ENCODE measurements at places on chromosomes 5 and 9. TPM values are rescaled to one million over a fixed set of nuclear protein-coding genes. Genes with fewer than 3 reads are reported as not detected.
A peak's percentile ranks its signal among the peaks of the same experiment; 100 is the strongest.

Gene TAF1L
- not detected for total RNA-seq

Gene PCDHB9
- 0.40 TPM for total RNA-seq

Gene NPDC1
- total RNA-seq: 35.5 TPM

Gene STK32A
- total RNA-seq: 0.32 TPM

Gene PCDHA13
- total RNA-seq: 1.2 TPM

Gene ZBED3
- 3.3 TPM for total RNA-seq

Gene FNBP1
- total RNA-seq: 33.1 TPM

Gene FOXD4
- 0.14 TPM for total RNA-seq

DNA sequence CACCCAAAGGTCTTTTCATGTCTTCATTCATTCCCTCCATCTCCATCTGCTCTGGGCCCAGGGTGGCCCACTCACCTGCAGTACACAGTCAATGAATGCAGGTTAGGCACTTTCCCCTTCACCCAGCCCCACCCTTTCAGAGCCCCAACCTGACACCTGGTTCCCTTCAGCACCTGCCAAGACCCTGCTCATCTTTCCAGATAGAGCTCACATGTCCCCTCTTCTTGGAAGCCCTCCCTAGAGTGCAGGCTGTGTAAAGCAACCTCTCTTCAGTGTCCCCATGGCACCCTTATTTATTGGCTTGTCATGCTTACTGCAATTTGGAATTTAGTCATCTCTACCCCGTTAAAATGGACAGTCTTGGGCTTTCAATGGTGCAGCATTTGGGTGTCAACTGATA, 13.0 kb upstream of the CPEB4 start:
- no peak for DNase-seq

DNA sequence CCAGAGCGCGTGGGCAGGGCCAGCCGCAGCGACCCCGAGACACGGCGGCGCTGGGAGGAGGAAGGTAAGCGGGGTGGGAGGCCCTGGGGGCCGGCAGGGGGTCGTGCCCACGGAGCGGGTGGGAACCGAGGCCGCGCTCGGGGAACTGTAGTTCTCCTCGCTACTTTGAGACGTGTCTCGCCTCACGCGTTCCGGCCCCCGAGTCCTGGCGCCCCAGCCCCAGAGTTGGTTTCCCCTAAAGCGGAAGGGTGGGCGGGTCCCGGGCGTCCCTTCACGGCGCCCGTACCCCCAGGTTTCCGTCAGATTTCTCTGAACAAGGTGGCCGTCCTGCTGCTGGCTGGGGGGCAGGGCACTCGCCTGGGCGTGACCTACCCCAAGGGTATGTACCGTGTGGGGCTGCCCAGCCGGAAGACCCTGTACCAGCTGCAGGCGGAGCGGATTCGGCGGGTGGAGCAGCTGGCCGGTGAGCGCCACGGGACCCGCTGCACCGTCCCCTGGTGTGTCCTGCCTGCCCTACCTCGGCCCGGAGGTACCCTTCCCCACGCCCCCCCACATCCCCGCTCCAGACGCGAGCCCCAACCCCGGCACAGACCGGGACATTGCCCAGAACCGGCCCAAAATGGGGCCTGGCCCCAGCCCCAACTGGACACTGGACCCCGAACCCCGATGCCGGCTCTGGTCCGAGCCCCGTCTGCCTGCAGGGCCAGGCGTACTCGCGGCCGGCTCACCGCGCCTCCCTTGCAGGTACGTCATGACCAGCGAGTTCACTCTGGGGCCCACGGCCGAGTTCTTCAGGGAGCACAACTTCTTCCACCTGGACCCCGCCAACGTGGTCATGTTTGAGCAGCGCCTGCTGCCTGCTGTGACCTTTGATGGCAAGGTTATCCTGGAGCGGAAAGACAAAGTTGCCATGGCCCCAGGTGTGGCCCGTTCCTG, 709 bp downstream of the UAP1L1 start:
- DNase-seq: no peak

DNA sequence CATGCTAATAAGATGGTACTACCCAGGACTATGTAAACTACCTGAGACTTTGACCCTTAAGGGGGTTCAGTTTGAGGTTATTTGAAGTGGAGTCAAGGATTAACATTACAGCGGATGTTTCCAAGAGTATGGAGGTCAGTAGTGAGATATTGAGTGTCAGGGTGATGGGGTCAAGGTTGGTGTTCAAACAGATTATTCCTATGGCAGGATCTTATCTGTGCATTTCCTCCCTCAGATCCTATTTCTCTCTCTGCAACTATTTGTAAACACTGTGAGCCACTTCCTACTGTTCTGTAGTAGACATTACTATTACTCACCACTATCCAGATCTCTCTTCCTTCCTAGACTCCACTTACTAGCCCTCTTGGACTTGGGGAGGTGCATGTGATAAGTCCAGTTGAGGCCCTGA, 54.0 kb upstream of the STOM start:
- DNase-seq: no peak

- no peak for DNase-seq
Measured at GRCh38 chr9:107350443-107350842, 67.4 kb downstream of the RAD23B start.

- no peak for DNase-seq
Measured at GRCh38 chr5:146662229-146662628, 146.2 kb upstream of the GPR151 start.

DNA sequence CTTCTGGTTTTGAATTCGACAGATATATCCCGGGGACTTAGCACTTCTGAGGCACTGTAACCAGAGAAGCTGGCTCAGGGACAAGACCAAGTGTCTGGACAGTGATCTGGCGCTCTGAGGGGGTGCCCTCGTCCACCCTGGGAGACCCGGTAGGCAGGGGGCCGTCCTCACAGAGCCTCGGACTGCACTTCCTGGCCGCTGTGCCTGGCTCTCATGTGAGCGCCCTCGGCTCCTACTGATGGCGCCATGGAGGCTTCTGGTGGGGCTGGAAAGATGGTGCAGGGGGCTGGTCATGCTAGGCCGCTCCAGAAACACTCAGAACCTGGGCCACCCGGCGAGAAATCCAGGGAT, 18.8 kb upstream of the SLC6A3 start:
- DNase-seq: no peak

DNA sequence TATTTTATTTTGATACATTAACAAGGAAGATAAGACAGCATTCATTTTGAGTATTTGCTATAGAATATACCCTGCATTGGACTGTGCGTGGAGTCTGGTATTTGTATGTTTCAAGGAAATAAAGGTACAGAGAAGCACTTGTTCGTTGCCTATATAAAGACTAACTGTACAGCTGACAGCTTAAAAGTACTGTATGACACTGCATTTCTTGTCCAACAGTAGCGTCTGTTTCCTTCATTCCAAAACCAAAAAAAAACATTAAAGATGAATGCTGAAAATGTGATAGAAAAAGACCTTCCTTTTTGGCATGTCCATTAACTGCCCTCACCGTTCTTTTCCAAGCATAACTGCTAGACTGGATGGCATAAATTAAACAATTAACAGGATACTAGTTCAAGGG, 15.3 kb downstream of the TNFAIP8 start:
- no peak for DNase-seq

DNA sequence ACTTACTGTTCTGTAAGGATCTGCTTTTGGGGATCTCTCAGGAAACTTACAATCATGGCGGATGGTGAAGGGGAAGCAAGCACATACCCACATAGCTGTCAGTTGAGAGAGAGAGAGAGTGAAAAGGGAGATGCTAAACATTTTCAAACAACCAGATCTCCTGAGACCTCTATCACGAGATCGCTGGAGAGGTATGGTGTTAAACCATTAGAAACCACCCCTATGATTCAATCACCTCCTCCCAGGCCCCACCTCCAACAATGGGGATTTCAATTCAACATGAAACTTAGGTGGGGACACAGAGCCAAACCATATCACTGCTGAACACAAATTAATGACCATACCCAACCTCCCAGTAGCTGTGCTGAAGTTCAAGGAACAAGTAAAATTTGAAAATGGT, 48.2 kb upstream of the PRDM9 start:
- DNase-seq: no peak

DNA sequence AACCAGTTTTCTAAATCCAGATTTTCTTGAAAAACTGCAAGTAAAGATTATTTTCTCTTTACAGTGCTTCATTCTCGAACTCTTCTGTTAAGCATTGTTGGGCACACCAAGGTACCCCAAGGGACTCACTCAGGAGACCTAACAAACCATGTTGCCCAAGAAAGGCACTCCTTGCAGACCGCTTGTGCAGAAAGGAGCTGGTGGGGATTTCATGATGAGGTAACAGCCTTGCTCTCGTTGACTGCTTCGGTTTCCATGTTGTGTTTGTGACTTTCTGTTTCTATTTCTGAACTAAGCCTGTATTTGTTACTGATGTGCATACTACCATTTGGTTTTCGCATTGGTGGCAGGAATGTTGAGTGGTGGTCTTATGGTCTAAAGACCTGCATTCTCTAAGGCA, 266.6 kb upstream of the DAP start:
- no peak for DNase-seq

DNA sequence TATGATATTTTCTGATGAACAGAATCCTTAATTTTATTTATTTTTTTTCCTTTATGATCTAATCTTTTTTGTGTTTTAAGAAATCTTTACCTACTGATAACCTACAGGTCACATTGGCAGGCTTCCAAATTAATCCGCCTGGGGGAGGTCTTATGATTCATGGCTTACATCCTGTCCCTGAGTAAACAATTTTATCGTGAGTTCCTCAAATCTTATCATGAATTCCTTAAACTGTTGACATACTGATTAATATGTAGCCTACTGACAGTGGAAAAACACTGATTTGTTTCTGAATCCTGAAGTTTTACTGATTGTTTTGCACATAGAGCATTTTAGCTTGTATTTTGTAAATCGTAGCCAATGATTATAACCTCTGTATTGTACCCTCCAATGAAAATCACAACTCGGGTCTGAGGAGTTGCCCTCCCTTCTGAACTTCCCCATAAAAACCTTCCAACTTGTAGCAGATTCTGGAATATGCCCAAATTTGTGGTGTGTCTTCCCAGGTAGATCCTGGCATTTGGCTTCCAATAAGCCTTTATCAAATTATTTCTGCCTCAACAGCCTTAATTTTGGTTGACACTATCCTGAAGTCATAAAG, 105.6 kb downstream of the VCAN start:
- DNase-seq: no peak

DNA sequence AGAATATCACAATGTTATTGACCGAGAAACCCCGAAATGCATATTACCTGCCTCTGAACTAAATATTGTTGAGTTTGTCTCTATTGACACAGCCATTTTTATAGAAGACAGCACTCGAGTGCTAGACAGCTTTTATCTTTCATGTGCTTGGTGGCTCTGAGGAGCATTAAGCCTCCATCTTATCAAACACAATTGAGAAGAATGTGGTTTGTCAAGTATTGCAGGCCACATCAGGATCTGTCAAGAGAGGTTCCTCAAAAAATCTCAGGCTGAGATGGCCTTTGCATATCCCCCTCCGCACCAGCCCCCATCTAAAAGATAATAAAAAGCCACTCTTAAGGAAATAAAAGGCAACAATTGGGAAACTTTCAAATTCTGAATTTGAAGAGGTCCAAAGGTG, 284.8 kb downstream of the DENND1A start:
- no peak for DNase-seq

GRCh38 chr5:172597755-172598155, 43.3 kb upstream of the NEURL1B start:
- no peak for DNase-seq

- no peak for DNase-seq
Measured at GRCh38 chr5:76695346-76695745, 20.6 kb upstream of the F2R start.

DNA sequence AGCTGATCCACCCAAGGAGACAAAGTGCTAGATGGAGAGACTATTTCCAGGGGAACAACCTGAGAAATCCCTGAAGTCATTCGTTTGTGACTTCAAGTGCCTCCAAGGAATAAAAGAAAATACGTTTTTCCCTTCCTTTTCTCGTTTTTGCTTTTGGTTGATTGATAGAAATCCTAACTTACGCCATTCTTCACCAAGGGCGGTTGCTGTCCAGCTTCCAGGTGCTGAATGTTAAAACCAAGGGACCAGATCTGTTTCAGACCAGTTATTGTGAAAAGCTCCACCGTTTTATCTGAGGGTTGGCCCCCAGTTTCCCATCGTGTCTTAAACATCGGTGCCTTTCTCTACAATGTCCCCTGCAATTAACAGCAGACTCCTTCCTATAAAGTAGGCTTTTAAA, 600.7 kb upstream of the SGCD start:
- DNase-seq: no peak

- DNase-seq: peak; percentile 16
Measured at GRCh38 chr9:128409978-128410377, 10.7 kb upstream of the CERCAM start.

DNA sequence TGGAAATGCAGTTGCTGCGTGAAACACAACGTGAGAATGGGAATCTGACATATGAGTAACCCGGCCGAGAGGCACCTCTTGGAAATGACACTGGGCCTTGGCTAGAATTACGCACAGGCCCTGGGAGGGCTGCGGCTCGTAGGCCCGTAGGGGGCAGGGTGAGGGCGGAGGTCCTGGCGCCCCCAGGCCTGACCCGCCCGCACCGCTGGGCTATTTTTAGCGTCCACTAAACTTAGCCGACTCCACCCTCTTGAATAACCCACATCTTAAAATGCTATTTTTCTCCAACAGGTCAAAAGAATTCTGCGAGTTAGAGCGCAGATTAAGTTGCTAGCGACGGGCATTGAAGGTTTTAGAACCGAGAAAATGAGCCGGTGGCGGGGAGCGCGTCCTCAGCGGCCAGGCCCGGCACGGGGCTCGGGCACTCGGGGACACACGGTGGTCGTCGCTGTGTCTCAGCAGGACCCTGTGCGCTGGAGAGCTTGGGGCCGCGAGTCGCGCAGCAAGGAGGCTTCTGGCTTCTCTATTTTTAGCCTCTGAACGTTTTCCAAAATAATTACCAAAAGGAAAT, 168.5 kb downstream of the AUH start:
- peak; percentile 97 for DNase-seq

- DNase-seq: no peak
Measured at GRCh38 chr5:147481874-147482705, 27.8 kb downstream of the DPYSL3 start.

- DNase-seq: no peak
Measured at GRCh38 chr5:176172246-176172645, 66.0 kb upstream of the SIMC1 start.

- DNase-seq: no peak
Measured at GRCh38 chr9:123339666-123340510, 16.1 kb upstream of the CRB2 start.

DNA sequence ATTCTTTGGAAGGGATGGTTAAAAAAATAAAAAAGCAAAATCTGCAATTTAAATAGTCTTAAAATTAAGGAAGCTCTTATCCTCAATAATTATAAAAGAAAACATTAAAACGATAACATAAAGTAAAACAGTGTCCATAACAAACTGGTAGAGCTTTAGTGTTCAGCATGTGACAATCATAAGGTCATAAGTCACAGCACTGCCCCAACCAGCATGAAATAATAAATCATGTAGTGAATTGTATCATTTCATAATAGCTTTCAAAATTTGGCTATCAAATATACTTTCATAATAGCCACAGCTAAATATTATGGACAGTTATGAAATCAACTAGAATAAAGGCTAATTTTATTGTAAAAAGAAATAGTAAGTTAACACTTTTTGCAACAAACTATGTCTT, 10.0 kb downstream of the NR3C1 start:
- DNase-seq: no peak

Measured in NCI-H460 (cell line).